Fibroblast of skin of left biceps (primary cell): ENCODE measurements at places on chromosomes 3 and 15.

GRCh38 chr15:73078722-73079121, 26.5 kb downstream of the NEO1 start:
- peak; percentile 65 for DNase-seq

DNA sequence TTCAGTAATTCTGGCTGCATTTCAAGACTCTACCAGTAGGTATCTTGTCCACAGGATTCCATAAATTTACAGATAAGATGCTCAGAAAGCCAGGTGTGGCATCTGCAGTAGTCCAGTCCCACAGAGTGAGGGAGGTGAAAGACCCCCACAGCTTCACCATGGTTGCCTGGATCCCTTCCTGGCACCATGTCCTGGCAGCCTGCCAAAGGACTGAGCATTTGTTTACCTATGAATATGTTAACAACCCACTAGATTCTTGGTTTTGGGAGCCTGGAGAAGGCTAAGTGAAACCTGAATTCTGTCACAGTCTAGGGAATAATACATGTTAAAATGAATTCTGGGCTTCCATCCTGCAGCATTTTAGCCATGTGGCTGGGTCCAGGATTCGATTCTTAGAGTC, 14.9 kb downstream of the CHST2 start:
- DNase-seq = no peak

GRCh38 chr3:78091478-78092119, 1051.7 kb downstream of the ROBO2 start:
- DNase-seq = no peak

DNA sequence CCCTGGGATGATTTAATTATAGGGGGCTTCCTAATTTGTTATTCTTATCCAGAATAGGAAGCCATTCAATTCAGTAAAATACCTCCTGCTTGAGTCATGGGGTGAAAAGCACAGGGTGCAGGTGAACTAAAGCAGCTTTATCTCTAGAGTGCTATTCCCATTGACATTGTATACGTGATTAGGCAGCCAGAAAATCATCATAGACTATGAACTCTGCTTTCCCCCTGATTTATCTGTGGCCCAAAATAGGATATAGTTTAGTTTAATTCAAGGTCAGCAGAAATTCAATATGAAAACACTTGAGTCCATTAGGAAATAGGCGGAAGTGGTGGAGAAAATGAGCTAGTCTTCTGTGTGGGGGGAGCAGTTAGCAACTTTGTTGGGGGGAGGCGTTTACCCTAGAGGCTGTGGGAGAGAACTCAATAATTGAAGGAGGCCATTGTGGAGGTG, 18.2 kb upstream of the PRKCI start:
- DNase-seq = no peak

GRCh38 chr3:197262709-197263108, 35.7 kb downstream of the DLG1 start:
- no peak for DNase-seq

DNA sequence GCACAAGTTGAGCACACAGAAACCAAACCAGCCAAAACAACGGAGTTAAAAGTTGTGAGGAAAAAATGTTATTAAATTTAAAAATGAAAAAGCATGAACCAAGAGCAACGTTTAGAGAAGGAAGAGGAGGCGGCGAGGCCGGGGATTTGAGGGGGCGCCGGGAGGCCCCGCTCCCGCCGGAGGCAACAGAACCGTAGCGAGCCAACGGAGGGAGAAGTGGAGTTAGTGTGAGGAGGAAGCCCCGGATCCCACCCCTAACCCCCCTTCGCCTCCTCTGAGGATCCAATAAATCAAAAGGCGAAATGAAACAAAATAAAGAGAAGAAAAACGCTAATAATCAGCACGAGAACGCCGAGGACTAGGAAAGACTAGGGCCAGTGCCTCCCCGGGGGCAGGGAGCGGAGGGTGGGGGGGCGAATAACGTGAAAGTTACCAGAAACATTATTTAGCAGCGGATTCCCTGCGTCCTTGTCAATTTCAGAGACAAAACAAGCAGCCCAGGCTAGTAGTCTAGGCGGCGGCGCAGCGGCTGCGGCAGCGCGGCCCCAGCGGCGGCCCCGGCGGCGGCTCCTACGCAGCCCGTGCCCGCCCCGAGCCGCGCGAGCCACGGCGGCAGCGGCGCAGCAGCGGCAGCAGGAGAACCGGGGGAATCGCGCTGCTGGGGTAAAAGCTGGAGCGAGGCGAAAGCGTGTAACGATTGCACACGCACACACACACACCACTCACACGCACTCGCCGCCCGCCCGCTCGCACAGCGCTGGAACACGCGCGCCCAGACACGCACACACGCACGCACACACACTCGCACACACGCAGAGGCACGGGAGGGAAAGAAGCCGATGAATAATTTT, 1.7 kb downstream of the MEIS2 start:
- no peak for DNase-seq

DNA sequence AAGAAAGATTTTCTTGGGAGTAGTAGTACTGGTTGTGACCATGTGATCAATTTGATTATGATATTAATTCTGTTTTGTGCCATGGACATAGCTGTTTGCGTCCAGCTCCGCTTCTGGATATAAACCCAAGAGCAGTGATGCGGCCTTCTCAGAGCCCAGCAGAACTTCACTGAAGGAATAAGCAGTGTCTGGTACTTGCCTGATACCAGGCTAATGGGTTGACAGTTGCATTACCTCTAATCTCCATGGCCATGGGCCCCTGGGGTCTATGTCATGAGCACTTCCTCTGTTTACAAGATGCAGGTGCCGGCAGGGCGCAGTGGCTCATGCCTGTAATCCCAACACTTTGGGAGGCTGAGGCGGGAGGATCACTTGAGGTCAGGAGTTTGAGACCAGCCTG, 36.3 kb upstream of the RAB6B start:
- no peak for DNase-seq

- no peak for DNase-seq
Observed at GRCh38 chr3:118435851-118436350, 598.7 kb downstream of the IGSF11 start.
